Hematopoietic multipotent progenitor cell treated with erythropoietin and hydrocortisone succinate and interleukin-3 and kit ligand, for 4 days (in vitro differentiated cells): ENCODE measurements at places on chromosomes 2 and 18.

GRCh38 chr2:134796373-134796772 lies 42.0 kb upstream of the ACMSD start:
- DNase-seq: no peak

DNA sequence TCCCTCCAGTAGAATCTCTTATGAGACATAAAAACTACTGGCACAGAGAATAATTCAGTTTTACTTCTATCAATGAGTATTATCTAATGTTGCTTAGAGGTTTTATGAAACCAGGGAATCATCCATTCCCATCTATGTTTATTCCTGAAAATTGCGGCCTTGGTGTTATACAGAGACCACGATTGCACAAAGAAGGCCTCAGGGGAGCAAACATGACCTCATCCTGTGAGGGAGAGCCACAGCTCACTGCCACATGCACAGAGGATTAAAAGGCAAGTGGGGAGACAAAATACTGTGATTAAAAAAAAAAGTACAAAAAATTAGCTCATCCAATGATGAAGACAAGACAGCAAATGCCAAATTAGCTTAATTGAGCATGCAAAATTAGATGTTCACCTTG lies 111.8 kb upstream of the SLC35G4 start:
- no peak for DNase-seq

DNA sequence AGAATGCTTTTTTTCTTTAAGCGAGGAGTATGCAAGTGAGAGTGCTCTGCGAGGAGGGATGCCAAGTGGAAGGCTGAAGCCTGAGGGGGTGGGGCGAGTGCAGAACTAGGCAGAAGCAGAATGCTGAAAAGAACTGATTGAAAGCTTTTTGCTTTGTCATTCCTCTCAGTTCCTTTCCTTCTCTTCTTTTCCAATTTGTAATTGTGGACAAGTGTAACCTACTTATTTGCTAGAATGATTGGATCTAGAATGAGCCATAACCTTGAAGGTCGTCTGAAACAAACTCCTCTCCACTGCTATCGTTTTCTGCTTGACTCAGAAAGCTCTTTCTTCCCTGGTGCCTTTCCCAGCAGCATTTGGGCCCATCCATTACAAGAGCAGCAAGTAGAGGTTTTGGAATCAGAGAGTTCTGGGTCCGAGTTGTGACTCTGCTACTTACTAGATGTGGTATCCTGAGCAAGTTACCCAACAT lies 115.3 kb downstream of the METTL8 start:
- DNase-seq: no peak

DNA sequence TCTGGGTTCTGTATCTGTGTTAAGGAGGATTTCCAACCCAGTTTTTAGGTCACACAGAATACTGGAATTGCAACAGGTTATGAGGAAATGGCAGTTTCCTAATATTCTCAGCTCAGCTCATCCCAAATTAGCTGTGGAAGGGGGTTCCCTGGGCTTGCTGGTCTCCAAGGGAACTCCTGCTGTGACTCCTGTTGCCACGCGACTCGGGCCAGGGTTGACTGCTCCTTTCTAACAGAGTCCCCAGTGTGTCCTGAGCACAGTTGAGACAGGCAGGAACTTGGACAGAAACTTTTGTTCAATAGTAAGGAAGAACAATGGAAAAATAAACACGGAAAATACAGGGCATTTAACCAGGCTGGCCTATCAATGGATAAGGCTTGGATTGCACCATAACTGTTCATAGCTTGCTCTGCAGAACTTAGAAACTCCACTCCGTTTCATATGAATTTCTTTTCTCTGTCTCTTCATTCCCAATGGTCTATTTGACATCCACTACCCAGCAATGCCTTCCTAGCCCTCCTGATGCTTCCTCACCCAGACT lies 3.8 kb upstream of the ROCK2 start:
- no peak for DNase-seq
